ENCODE measurements at places on chromosomes 6 and 20.
A peak's percentile ranks its signal among the peaks of the same experiment; 100 is the strongest.

DNA sequence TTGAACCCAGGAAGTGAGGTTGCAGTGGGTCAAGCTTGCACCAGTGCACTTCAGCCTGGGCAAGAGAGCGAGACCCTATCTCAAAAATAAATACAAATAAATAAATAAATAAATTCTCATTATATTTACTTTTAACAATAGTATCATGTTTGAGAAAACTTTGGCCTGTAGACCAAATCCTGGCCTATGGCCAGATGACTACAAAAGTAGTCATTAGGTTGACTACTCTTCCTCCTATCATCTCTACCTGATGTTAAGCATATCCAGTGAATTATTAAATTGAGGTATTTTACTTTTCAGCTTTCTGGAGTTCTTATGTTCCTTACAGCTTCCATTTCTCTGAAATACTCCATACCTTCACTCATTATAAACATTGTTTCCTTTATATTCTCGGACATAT is 280.6 kb downstream of the LAMA2 start:
- DNase-seq, result no peak

- no peak for DNase-seq
These were observed 171.2 kb upstream of the TSHZ2 start for GRCh38 chr20:52800734-52801627.

DNA sequence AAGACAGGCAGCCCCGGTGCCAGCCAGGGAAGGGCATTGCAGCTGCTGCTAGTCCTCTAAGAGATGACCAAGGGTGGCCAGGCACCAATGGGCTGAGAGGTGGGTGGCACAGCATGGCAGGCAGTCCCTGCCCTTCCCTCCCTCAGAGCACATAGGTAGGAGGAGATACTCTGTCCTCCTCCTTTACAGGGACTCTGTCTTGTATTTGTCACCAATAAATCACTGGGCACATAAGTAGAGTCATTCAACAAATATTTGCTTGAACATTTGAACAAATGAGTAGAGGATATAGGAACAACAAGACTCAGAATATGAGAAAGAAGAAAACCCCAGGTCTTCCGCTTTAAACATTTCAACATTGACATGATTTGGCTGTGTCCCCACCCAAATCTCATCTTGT is 69.4 kb upstream of the CLDN20 start:
- no peak for DNase-seq

GRCh38 chr6:13331516-13332348 is 3.4 kb upstream of the TBC1D7 start:
- DNase-seq, result no peak

GRCh38 chr6:4344317-4344899 is 209.0 kb upstream of the ECI2 start:
- DNase-seq, result no peak

DNA sequence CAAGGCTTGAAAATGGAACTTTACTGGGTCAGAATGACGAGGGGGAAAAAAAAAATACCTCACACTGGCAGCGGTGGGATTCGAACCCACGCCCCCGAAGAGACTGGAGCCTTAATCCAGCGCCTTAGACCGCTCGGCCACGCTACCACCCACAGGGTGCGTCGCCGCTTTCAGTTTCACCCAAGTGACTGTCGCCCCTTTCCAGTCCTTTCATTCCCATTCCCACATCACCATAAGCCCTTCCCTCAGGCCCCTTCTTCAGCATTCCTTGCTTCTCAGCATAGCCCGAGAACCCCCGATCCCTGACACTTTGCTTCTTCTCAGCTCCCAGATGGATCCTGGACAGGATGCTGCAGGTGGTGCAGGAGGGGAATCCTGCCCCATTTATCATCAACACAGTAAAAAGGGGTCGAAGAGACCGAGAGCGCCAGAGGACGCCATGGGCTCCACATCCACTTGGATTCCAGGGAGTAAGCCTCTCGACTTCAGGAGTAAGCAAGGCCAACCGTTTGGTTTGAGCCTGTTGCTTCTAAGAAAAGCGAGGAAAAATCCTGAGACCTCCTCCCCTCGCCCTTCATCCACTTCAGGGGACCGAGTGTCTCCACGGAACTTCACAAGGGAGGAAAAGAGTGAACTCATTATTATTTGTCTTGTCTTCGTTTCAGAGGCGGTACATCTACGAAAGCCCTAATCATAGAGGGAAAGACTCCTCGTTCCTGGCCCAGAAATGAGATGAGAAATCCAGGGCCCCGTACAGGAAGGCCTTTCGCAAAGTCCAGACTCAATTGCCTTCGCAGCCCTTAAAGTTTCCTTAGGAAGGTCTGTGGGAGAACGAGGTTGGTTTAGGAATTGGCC is 20.0 kb upstream of the TRIM27 start:
- DNase-seq, result peak; percentile 68

GRCh38 chr20:5670874-5671273 is 79.3 kb upstream of the SHLD1 start:
- DNase-seq, result no peak

DNA sequence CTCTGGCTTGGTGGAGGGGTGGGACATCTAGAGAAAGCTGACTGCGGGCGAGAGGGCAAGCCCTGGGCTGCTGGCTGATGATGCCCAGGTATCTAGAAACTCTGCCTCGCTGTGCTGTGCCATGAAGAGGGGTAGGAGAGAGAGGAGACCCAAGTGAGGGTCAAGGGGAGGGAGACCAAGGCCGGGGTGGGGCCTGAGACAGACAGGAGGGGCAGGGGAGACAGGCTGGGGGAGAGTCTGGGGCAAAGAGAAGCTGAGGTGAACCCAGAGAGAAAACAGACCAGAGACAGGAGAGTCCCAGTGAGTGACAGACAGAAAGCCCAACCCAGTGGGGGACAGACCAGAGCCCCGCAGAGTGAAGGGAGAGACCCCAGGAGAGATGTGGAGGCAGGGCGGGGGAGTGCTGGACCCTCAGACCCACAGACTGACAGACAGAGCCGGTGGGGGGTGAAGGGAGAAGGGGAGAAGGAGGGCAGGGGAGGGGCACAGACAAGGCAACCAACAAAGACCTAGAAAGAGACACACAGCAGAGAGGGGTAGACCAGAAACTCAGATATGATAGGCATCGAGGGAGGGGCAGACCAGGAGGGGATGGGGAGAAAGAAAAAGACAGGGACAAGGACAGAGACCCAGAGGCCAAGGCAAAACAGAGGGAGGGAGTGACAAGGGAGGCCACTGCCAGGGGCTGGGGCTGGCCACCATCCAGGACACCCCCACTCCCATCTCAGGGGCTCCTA is 5.9 kb downstream of the TEAD3 start:
- DNase-seq, result no peak

- DNase-seq, result no peak
These were observed 262.1 kb downstream of the LRFN2 start for GRCh38 chr6:40325041-40325440.

- peak; percentile 41 for DNase-seq
These were observed 1.5 kb downstream of the RBM38 start for GRCh38 chr20:57392512-57393271.

DNA sequence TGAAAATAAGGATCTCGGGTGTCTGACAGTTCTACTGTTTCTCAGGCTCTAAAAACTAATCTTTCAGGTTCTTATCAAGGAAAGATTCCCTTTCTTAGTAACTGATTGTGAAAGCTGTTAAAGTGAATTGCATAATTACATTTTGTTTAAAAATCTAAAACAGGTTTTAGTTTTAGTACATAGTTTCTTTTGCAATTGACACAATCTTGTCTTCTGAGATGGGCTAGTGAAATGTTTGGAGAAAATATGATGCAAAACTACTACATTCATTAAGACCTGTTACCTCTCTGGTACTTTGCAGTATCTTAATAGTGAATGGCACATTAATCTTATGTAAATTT is 298.4 kb downstream of the UTRN start:
- no peak for DNase-seq

DNA sequence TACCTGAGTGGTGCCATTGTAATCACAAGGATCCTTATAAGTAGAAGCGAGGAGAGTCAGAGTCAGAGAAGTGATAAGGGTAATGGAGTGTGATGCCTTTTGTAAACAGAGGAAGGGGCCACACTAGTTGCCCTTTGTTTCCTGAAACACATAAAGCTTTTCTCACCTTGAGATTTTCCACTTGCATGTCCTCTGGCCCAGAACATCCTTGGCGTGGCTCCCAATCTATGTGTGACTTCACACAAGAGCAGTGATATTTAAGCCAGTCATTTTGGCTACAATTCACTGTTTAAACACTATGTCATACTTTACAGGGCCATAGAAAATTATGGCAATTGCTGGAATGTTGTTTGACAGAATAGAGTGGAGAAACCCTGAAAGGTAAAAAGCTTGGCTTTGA is 121.2 kb upstream of the BTN3A2 start:
- DNase-seq, result no peak

DNA sequence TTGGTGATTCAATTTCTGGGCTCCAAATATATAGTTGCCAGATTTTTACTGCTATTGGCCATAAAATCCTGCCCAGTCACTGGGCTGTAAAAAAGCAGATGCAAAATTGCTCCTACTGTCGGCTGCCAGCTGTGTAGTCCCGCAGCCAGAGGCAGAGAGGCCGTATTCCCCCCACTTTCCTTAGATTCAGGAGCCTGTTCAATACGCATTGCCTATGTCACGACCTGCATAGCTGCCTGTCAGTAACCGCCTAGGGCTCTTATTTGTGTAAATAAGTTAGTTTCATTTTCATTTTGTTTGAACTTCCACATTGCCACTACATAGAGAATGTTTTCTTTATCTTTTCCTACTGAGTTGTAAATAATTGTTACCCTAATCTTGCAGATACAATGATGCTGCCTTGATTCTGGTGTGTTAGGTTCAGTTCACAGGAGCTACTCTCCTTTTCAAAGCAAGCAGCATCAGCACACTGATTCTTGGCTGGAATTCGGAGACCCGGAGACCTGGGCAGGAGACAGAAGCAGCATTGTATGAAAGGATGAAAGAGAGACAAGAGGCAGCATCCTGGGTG is 46.0 kb upstream of the UST start:
- no peak for DNase-seq

DNA sequence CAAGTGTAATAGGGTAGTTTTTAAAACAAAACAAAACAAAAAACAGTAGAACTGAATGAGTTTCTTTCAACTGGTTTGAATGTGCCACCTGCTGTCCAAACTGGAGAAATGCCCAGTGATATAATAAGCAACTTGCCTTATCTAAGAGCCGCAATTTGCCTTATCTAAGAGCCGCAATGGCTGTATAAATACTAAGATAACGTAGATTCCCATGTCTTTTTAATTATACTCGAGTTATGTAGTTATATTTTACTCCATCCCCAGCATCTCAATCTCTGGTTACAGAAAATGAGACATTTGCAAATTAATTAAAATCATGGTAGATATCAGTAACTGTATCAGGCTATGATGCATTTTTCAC is 67.2 kb downstream of the RPP40 start:
- DNase-seq, result no peak

DNA sequence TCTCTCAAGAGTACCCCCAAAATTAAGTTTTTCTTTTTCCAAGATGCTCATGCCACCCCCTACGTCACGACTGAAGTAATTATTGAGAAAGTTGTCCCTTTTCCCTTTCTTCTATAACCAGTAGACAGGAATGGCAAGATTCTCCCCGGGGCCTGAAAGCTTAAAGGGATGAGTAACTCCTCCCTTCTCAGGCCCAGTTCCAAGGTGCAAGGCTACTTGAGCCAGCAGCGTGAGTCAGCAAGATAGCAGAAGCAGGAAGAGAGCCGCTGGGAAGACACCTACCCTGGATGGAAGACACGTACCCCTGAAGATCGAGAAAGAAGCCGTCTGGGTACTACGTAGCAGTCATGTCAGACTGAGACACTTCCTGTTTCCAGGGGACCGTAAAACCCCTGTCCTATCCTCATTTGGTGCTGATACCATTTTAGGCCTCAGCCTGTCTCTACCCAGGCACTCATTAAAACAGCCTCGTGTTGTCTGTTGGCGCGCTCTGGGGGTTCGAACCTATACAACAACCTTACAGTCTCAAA is 241.0 kb downstream of the ADGRG6 start:
- no peak for DNase-seq

- no peak for DNase-seq
These were observed 235.7 kb upstream of the ZNF217 start for GRCh38 chr20:53829255-53829723.

DNA sequence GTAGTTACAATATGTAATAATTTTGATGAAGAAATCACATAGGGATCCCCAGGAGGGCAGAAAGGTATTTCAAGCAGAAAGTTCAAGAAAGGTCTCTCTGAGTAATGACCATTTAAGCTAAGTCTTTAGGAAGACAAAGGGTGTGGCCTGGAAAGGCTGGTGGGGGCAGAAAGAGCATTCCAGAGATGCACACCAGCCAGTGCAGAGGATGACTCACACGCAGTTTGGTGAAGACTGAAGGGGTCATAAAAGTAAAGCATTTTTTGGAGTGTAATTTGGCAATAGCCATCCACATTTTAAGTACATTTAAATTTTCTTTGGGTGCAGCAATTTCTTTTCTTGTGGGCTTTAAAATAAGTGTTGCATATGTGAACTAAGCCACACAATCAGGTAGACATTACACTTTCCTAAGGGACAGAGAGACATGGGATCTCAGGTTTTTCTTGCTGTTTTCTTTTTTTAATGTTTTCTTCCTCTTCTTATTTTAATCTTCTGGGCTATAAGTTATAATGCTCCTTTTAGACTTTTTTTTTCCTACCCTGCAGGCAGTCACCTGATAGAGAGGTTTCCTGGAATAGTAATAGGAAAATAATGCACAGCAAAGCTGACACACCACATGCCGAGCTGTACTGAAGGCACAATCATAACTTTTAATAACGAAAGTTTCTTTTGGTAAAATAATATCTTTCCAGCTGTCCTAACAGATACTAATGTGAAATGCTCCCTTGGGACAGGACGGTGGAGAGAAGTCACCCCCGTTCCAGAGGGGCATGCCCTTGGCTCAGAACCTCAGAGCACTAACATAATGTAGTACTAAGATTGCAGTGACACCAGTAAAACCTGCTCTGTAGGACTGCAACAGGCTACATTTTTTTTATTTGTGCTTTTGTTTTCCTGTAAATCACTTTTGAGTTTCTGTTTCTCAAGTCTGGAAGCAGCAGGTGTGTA is 49.6 kb upstream of the PTPRK start:
- DNase-seq, result no peak

- DNase-seq, result no peak
These were observed 354.4 kb upstream of the RSPO3 start for GRCh38 chr6:126764104-126764503.

- no peak for DNase-seq
These were observed 1.0 kb downstream of the RALGAPA2 start for GRCh38 chr20:20711413-20711812.

- DNase-seq, result peak; percentile 49
These were observed 771 bp downstream of the ARFRP1 start for GRCh38 chr20:63706852-63707557.

GRCh38 chr20:19462491-19462890 is 250.0 kb downstream of the SLC24A3 start:
- no peak for DNase-seq

GRCh38 chr6:142927904-142928303 is 17.1 kb downstream of the HIVEP2 start:
- DNase-seq, result no peak

- no peak for DNase-seq
These were observed 1.9 kb upstream of the TRIM38 start for GRCh38 chr6:25960734-25961133.

GRCh38 chr6:42099340-42100028 is 42.9 kb downstream of the C6orf132 start:
- no peak for DNase-seq

GRCh38 chr20:43911066-43911465 is 3.6 kb upstream of the TOX2 start:
- DNase-seq, result no peak

All from stimulated activated CD4-positive, alpha-beta T cell treated with anti-CD3 and anti-CD28 coated beads, Interleukin-1b, Interleukin-23, amount 100 ng/mL, for 4 hours (primary cell).